ENCODE measurements at places on chromosomes 13 and 19.

- no peak overlapping the region for H3K27ac ChIP-seq
- no peaks in the 10 kb centered on the region for H3K4me1 ChIP-seq
- no peak overlapping the region for H3K4me3 ChIP-seq
- no peaks in the 10 kb centered on the region for H3K36me3 ChIP-seq
- no peak for DNase-seq
Measured at GRCh38 chr13:53136554-53137215, 108.1 kb downstream of the OLFM4 start.

DNA sequence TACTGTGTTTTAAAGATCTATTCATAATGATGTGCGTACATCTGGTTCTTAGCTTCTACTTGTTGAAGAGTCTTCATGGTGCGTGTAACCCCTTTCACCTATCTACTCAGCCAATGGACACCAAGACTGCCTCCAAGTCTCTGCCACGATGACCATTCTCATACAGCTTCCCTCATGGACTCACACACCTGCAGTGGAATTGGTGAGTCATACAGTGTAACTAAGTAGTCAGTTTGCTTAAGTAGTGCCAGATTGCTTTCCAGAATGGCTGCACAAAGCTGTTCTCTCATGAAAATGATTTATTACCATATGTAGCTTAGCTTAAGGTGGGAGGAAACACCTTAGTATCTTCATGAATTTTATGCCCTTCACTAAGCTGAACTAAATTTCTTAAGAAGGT is 112.3 kb downstream of the AKAP11 start:
- no peaks in the 10 kb centered on the region for H3K4me1 ChIP-seq
- no peak for DNase-seq
- H3K36me3 ChIP-seq: no peaks in the 10 kb centered on the region
- H3K27me3 ChIP-seq: no peaks in the 10 kb centered on the region
- no peak overlapping the region for H3K4me3 ChIP-seq
- H3K27ac ChIP-seq: no peak overlapping the region

GRCh38 chr13:74107598-74107997 is 26.6 kb downstream of the KLF12 start:
- H3K36me3 ChIP-seq: no peaks in the 10 kb centered on the region
- no peak for DNase-seq
- no peaks in the 10 kb centered on the region for H3K27me3 ChIP-seq
- no peak overlapping the region for H3K27ac ChIP-seq

GRCh38 chr19:11931051-11931450 is 6.1 kb downstream of the ZNF700 start:
- no peak overlapping the region for H3K4me3 ChIP-seq
- no peak for DNase-seq

DNA sequence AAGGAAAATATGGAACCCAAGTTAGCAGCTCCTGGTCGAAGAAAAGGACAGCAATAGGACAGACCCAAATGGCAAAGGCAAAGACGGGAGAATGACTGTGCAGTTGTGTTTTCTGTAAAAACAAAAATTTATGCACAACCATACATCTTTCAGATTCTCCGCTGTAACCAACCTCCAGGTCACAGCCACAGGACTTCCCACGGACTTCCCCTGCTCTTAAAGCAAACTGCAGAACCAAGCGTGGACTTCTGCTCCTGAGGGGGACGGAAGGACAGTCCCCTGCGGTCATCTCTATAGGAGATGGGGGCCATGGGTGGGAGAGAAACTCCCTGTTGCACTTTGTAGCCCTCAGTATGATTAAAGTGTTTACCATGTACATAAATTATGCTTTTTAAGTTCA is 2.5 kb downstream of the GRTP1 start:
- DNase-seq: no peak
- H3K4me1 ChIP-seq: peaks cover 18% of the 10 kb centered on the region
- 0 out of 2 replicates have a peak, but pooled peaks cover 3% of the 10 kb centered on the region for H3K36me3 ChIP-seq

GRCh38 chr19:34104557-34104956 is 67.7 kb upstream of the LSM14A start:
- no peak overlapping the region for H3K4me3 ChIP-seq
- DNase-seq: no peak
- no peaks in the 10 kb centered on the region for H3K4me1 ChIP-seq
- H3K27me3 ChIP-seq: no peaks in the 10 kb centered on the region

GRCh38 chr19:31943191-31943661 is 402.2 kb upstream of the ZNF507 start:
- no peak overlapping the region for H3K27ac ChIP-seq
- no peaks in the 10 kb centered on the region for H3K27me3 ChIP-seq
- DNase-seq: no peak
- no peaks in the 10 kb centered on the region for H3K36me3 ChIP-seq

DNA sequence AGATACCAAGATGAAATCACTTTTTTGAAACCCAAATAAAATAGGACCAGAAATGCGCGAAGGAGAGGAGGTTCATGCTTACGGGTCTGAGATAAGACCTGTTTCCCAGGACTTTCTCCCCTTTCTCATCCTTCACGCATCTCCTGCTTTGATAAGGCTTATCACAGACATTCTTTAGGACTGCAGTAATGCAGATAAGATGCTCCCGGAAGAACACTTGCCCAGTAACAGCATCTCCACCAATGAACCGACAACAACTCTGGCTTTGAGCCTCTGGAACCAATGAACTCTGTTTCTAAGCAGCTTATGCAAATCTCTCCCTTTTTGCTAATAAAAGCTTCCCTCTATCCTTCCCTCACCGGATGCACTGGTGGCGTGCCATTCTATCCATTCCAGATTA is 783.4 kb upstream of the ARGLU1 start:
- no peaks in the 10 kb centered on the region for H3K27me3 ChIP-seq
- DNase-seq: no peak
- H3K4me1 ChIP-seq: no peaks in the 10 kb centered on the region
- no peaks in the 10 kb centered on the region for H3K36me3 ChIP-seq
- H3K27ac ChIP-seq: no peak overlapping the region
- H3K4me3 ChIP-seq: no peak overlapping the region

DNA sequence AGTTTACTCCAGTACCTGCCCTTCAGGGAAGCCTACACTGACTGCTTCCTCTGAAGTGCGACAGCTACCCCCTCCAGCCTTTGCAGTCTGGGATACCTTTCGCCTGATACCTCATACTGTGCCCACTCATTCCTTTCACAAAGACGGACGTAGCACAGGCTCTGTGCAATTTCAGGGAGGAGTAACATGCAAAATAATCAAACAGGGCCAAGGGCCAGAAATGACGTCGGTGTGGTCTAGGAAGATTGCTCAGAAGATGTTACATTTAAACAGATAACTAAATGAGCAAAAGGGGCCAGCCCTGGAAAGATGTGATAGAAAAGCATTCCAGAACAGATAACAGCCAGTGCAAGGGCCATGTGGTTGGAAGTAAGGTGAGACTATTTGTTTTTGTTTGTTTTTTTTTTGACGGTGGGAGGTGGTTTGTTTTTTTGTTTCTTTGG is 6.6 kb upstream of the DDX39A start:
- no peak for DNase-seq
- no peak overlapping the region for H3K4me3 ChIP-seq
- H3K27ac ChIP-seq: no peak overlapping the region
- no peaks in the 10 kb centered on the region for H3K27me3 ChIP-seq
- H3K4me1 ChIP-seq: peaks cover 7% of the 10 kb centered on the region

GRCh38 chr13:80873589-80873988 is 532.7 kb upstream of the SPRY2 start:
- H3K27me3 ChIP-seq: no peaks in the 10 kb centered on the region
- no peaks in the 10 kb centered on the region for H3K36me3 ChIP-seq
- H3K4me1 ChIP-seq: no peaks in the 10 kb centered on the region
- no peak overlapping the region for H3K27ac ChIP-seq

DNA sequence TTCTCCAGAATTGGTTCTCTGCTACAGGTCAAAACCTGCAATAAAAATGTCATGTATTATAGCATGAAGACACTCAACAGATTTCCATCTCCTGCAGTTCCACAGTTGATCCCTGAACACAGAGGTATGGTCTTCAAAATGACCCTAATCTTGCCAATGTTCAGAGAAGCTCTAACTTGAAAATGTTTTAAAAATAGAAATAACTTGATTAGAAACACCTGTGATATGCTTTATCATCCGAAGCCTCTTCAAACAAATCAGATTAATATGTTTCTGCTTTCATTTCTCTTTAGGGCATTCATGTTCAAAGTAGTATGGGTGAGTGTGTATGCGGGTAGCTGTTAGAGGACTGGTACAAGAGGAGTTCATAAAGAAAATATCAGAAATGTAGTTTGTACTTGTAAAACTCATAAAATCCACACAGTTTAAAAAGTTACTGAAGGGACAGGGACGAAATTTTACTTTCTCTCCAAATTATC is 60.4 kb downstream of the KCNRG start:
- no peaks in the 10 kb centered on the region for H3K27me3 ChIP-seq
- peaks cover 18% of the 10 kb centered on the region for H3K4me1 ChIP-seq
- no peak overlapping the region for H3K4me3 ChIP-seq
- peaks cover 8% of the 10 kb centered on the region for H3K36me3 ChIP-seq
- DNase-seq: no peak
- H3K27ac ChIP-seq: no peak overlapping the region

GRCh38 chr13:73757481-73758233 is 376.5 kb downstream of the KLF12 start:
- H3K27ac ChIP-seq: no peak overlapping the region
- no peaks in the 10 kb centered on the region for H3K36me3 ChIP-seq
- H3K4me1 ChIP-seq: no peaks in the 10 kb centered on the region
- DNase-seq: no peak
- no peaks in the 10 kb centered on the region for H3K27me3 ChIP-seq

GRCh38 chr13:113875429-113875815 is 11.5 kb upstream of the GAS6 start:
- no peak overlapping the region for H3K4me3 ChIP-seq
- H3K36me3 ChIP-seq: no peaks in the 10 kb centered on the region
- no peaks in the 10 kb centered on the region for H3K4me1 ChIP-seq
- H3K27ac ChIP-seq: no peak overlapping the region

DNA sequence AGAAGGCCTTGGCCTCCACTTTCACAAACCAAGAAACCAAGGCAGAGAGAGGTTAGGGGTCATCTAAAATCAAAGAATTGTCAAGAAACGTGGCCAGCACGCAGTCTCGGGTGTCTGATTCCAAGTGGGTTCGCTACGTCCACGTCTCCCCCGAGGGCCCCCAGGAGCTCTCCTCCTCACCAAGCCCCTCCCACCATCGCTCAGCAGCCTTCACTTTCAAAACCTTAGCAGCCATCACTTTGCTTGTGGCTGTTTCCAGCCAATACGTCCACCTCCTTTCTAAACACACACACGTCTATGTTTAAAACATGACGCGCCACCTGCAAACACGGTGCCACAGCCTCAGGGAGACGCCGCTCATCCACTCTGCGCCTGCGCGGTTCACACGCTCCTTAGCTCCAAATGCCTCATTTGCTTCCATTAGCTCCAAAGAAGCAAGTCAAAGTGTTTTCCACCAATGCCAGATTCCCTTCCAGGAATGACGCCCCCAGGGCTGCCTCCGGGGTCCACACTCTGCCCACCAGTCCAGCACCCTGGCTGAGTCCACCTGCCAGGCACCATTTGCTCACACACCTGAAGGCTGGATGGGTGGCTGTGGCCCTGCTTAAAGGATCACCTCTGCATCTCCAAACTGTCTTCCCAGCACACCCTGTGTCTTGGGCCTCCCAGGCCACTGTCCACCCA is 5.5 kb downstream of the RASA3 start:
- no peak for DNase-seq
- peaks cover 50% of the 10 kb centered on the region for H3K4me1 ChIP-seq
- H3K27ac ChIP-seq: no peak overlapping the region
- H3K36me3 ChIP-seq: no peaks in the 10 kb centered on the region

GRCh38 chr13:33624740-33625139 is 193.2 kb upstream of the RFC3 start:
- H3K27ac ChIP-seq: no peak overlapping the region
- H3K4me3 ChIP-seq: no peak overlapping the region
- no peaks in the 10 kb centered on the region for H3K36me3 ChIP-seq
- DNase-seq: no peak
- H3K27me3 ChIP-seq: no peaks in the 10 kb centered on the region

DNA sequence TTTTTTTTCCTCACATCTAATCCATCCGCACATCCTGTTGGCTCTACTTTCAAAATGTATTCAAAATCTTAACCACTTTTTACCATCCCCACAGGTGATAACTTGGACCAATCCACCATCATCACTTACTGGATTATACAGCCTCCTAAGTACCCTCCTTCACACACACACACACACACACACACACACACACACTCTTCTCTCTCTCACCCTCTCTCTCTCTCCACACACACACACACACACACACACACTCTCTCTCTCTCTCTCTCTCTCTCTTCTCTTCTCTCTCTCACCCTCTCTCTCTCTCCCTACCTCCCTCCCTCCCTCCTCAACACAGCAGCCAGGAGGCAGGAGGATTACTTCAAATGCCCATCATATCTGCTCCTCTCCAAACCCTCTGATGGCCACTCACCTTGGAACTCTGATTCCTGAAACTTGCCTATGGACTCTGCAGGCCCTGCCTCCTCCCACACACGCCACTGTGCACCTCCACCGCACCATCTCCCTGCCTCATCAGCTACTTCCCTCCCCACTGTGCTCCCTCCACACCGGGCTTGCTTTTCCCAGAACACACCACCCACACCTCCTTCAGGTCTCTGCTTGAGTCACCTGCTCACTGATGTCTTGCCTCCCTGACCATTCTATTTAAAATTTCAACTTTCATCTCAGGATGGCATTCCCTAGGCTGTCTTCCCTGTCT is 39.7 kb downstream of the RCBTB2 start:
- no peaks in the 10 kb centered on the region for H3K36me3 ChIP-seq
- H3K4me3 ChIP-seq: no peak overlapping the region
- no peak for DNase-seq
- no peaks in the 10 kb centered on the region for H3K27me3 ChIP-seq

GRCh38 chr19:51320280-51320657 is 8.8 kb downstream of the IGLON5 start:
- no peaks in the 10 kb centered on the region for H3K4me1 ChIP-seq
- no peaks in the 10 kb centered on the region for H3K36me3 ChIP-seq
- H3K4me3 ChIP-seq: no peak overlapping the region
- DNase-seq: no peak
- H3K27me3 ChIP-seq: peaks cover 8% of the 10 kb centered on the region
